Esophagus squamous epithelium (tissue), 5 donors: ENCODE measurements at places on chromosomes 7 and 10.
A peak's percentile ranks its signal among the peaks of the same experiment; 100 is the strongest.

GRCh38 chr7:15041226-15041625 is 138.7 kb upstream of the DGKB start:
- H3K36me3 ChIP-seq: no peaks in the 10 kb centered on the region
- no peak overlapping the region for H3K27ac ChIP-seq
- no peaks in the 10 kb centered on the region for H3K4me1 ChIP-seq
- no peaks in the 10 kb centered on the region for H3K27me3 ChIP-seq

GRCh38 chr7:98458090-98458875 is 57.4 kb upstream of the BAIAP2L1 start:
- H3K36me3 ChIP-seq: no peaks in the 10 kb centered on the region
- no peak for DNase-seq
- H3K4me3 ChIP-seq: no peak overlapping the region
- no peaks in the 10 kb centered on the region for H3K4me1 ChIP-seq
- no peaks in the 10 kb centered on the region for H3K27me3 ChIP-seq
- no peak overlapping the region for H3K27ac ChIP-seq

DNA sequence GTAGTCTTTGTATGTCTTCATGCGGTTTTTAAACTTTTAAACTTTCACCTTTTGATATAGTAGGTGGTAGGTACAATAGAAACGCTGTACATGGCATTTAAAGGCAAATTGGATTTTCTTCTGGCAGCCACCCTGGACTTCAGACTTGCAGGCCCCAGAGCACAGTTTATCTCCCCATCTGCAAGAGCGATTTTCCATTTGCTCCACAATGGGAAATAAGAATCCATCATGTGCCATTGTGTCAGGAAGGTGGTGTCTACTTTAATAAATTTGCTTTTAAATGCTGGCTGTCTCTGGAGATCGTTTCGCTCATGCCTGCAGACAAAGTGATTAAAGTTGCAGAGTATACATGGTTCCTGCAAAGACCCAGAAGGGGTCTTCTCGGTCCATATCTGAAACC is 38.9 kb downstream of the UNC5B start:
- no peak for DNase-seq
- H3K27me3 ChIP-seq: no peaks in the 10 kb centered on the region
- no peak overlapping the region for H3K27ac ChIP-seq
- peaks cover 100% of the 10 kb centered on the region for H3K4me1 ChIP-seq
- H3K4me3 ChIP-seq: no peak overlapping the region

GRCh38 chr7:113891031-113891350 is 27.8 kb downstream of the PPP1R3A start:
- no peak for DNase-seq
- H3K27me3 ChIP-seq: no peaks in the 10 kb centered on the region
- no peak overlapping the region for H3K27ac ChIP-seq
- no peaks in the 10 kb centered on the region for H3K36me3 ChIP-seq
- H3K4me3 ChIP-seq: no peak overlapping the region
- H3K4me1 ChIP-seq: no peaks in the 10 kb centered on the region

DNA sequence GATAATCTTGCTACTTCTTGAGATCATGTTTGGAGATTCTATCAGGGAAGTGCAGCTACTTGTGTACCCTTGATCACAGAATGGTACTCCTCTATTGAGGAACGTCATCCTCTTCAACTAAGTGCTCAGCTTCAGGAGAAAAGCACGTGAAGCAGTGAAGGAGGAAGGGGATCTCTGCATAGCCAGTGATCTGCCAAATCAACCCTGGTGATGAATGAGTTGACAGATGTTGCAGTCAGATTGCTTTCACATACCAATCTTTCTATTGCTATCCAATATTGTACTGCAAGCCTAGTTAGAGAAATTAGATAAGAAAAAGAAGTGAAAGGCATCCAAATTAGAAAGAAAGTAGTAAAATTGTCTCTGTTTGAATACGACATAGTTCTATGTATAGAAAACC is 309.4 kb downstream of the TWIST1 start:
- H3K4me1 ChIP-seq: no peaks in the 10 kb centered on the region
- H3K27me3 ChIP-seq: no peaks in the 10 kb centered on the region
- H3K36me3 ChIP-seq: no peaks in the 10 kb centered on the region

DNA sequence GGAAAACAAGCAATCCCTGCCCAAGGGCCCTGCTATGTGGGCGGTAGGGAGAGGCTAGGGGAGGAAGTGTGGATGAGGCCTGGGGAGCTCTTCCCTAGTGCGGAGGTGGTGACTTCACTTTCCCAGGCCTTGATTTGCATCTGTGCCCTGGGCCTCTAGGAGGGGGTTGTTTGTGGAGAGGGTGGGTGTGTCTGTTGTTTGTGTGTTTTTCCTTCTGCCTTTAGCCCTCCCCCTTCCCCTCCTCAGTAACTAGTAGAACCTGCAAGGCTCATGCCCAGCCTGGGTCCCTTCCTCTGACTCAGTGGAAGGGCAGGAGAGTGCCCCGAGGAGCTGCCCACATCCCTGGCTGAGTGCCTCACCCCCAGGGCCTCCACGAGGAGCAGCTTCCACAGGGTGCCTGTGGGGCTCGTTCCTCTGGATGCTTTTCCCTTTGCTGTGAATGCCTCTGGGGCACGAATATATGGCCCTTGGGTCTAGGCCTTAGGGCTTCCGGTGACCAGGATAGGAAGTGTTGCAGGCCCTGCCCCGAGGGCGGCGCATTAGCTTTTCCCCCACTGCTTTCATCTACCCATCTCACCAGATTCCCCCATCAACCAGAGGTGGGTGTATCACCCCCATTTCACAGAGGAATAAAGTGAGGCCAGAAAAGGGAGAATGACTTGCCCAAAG is 89.4 kb upstream of the DUSP5 start:
- H3K4me3 ChIP-seq: no peak overlapping the region
- H3K4me1 ChIP-seq: peaks cover 29% of the 10 kb centered on the region
- no peaks in the 10 kb centered on the region for H3K27me3 ChIP-seq

DNA sequence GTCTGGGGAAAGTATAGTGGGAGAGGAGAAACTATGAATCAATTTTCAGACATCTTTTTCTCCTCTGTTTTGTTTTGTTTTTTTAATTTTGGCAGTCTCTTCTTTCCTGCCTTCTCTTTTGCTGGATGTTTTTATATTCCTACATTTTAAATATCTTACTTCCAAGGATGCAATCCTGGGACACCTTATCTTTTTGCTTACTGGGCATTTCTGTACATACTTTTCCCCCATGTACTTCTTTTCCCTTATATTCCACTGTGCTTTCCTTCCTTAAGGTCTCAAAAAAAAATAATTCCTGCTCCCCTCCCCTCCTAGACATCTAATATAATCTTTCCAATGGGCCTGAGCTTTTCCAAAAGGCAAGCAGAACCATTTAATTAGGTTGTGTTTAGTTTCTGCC is 701.1 kb downstream of the NRG3 start:
- DNase-seq: no peak
- no peaks in the 10 kb centered on the region for H3K27me3 ChIP-seq
- no peak overlapping the region for H3K4me3 ChIP-seq
- no peaks in the 10 kb centered on the region for H3K4me1 ChIP-seq
- no peak overlapping the region for H3K27ac ChIP-seq

DNA sequence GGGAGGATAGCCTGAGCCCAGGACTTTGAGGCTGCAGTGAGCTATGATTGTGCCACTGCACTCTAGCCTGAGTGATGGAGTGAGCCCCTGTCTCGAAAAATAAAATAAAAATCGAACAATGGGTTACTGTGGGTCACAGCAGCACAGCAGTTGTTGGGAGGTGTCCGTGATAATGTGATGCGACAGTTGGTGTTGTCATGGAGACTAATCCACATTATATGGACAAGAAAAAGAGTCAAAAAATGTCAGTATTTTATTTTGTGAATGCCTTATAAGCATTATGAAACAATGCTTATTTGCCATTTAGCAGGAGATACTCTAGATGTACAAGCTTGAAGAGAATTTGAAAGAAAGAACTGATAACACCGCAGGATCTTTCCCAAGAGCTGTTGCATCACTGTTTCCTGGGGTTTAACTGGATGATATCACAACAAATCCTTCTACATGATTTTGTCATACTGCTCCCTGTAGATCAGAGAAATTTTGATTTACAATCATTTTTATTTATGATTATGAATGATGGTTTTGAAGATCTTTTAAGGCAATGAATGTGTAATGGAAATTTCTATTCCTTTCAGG is 195.4 kb downstream of the BAMBI start:
- DNase-seq: no peak
- no peaks in the 10 kb centered on the region for H3K4me1 ChIP-seq
- H3K4me3 ChIP-seq: no peak overlapping the region
- H3K27me3 ChIP-seq: no peaks in the 10 kb centered on the region

- no peaks in the 10 kb centered on the region for H3K36me3 ChIP-seq
- H3K4me1 ChIP-seq: peaks cover 6% of the 10 kb centered on the region
- H3K4me3 ChIP-seq: peak overlapping the region; percentile 1
- no peaks in the 10 kb centered on the region for H3K27me3 ChIP-seq
These were observed 160.3 kb downstream of the CELF2 start for GRCh38 chr10:11177926-11178471.

DNA sequence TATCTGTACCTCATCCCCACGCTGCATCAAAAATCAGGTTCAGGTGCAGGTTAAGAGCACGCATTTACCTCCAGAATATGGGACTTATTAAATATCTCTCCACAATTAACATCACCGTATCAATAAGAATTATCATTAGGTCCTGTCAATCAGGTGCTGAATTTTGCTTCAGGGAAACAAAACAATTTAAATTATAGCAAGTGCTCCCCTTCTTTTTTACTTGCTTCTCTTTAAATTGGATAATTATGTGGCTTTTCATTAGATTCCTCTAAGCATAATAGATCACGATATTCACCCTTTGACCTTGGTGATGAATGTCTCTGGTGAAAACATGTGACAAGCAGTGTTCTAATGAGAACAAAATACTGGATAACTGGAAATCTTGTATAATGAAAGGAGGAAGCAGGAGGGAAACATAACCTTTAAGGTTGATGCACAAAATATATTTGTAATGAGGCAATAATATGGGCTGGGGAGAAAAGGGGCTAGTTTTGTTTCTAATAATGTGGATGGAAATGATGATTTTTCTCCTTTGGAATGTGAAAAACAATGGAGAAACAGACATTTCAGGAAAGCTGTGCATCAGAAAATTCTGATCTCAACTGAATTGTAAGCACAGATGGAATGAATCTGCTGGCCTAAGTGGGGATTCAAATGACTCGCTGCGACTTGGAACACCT is 166.9 kb downstream of the SNX10 start:
- no peaks in the 10 kb centered on the region for H3K4me1 ChIP-seq
- no peaks in the 10 kb centered on the region for H3K36me3 ChIP-seq
- no peak for DNase-seq

GRCh38 chr10:24568042-24568441 is 155.6 kb downstream of the ARHGAP21 start:
- no peaks in the 10 kb centered on the region for H3K36me3 ChIP-seq
- DNase-seq: no peak
- no peak overlapping the region for H3K27ac ChIP-seq

DNA sequence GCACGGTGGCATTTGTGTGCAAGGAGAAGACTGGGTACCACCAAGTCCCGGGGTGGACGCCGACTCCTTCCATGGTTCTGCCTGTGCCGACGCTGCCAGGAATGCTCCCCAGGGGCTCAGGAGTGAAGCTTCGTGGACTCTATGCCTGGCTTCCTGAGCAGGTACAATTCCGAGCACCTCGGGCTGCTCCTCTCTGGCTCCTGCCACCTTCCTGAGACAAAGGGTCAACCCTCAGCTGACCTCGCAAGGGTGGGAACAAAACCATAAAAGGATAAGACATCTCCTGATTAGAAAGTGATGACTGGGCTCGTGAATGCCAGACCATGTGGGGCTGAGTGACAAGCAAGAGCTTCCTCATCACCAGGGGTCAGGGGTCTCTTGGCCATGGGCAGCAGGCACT is 31.8 kb downstream of the CALML3 start:
- H3K27ac ChIP-seq: peak overlapping the region; percentile 6
- H3K4me3 ChIP-seq: no peak overlapping the region
- DNase-seq: no peak
- no peaks in the 10 kb centered on the region for H3K27me3 ChIP-seq

DNA sequence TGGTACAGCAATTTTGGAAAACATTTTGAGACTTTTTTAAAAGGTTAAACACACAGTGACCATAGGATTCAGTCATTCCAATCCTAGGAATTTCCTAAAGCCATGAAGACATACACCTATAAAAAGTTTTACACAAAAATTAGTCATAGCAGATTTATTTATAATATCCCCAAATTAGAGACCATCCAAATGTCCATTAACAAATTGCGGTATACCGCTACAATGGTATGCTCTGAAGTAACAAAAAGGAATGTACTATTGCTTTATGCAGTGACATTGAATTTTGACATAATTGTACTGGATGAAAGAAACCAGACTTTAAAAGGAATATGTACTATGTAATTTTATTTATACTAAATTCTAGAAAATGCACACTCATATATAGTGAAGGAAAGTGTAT is 362.8 kb downstream of the HGF start:
- H3K27me3 ChIP-seq: no peaks in the 10 kb centered on the region
- H3K4me3 ChIP-seq: no peak overlapping the region
- no peaks in the 10 kb centered on the region for H3K36me3 ChIP-seq
